ENCODE measurements at places on chromosomes 4 and X.

GRCh38 chr4:152164561-152164960 is 371.3 kb downstream of the FBXW7 start:
- DNase-seq, result no peak

- no peak for DNase-seq
Measured at GRCh38 chrX:11397680-11398079, 104.5 kb downstream of the AMELX start.

DNA sequence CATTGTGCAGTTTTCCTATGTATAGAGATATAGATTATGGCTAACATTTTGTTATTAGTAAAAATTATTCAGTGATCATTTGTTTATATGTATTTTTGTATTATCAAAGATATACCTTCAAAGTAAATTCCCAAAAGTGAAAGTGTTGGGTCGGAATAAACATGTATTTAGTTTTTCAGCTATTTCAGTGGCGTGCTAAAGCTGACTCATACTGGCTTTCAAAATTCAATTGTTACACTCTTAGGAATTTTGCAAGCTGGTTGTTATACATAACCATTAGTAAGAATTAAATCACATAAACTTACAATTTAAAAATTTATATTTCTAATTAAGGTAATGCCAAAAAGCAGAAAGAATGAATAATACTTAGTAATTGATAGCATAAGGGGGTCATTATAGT is 288.4 kb upstream of the NRK start:
- DNase-seq, result no peak

DNA sequence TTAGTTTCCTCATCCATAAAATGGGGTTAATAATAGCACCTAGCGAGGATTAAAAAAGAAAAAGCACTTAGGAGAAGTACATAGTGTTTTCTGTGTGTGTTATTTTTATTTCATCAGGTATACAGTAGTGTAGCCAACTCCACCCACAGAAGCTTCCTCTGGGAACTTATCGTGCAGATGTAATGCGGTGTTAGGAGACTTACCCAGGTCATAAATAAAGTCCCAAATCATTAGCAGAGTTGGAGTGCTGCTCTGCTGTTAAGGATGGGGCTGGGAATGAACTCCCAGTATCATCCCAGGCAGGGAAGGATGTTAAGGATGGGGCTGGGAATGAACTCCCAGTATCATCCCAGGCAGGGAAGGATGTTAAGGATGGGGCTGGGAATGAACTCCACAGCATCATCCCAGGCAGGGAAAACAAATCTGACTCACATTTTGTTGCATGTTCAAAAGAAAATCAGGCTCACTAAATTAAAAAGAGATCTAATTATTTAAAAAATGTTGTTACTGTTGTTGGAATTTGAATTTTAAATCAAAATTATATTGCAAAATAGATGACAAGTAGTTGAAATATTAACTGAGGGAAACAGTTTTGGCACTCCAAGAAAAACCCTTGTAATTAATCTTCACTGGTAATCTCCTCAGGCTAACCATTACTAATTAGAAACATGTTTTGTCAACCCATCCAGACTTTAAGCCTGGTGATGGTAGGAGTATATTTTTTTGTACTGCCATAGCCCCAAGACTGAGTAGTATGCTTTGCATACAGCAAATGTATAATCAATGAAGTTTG is 10.2 kb upstream of the SFRP2 start:
- no peak for DNase-seq
